ENCODE measurements at places on chromosomes 3 and 15.

- peak; percentile 39 for DNase-seq
Measured at GRCh38 chr3:76365275-76365674, 579.9 kb upstream of the ZNF717 start.

- DNase-seq, result peak; percentile 87
Measured at GRCh38 chr3:27630885-27631284, 91.2 kb downstream of the EOMES start.

DNA sequence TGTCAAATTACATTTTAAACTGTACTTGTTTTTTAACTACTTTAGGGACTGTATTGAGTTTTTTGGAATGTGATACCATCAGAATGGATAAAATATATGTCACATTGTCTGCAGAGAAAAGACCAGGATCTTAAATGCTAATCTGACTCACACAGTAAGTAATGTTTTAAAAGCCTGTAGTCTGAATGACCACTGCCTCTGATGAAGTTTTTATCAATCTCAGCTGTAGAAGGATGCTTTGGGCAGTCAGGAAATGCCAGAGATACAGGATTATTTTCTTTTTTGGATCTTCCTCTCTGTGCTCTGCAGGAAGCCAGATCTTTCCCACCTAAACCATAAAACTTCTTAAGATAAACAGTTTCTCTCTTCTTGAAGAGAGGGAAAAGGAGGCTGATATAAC is 73.1 kb upstream of the PRTG start:
- DNase-seq, result peak; percentile 39

- DNase-seq, result no peak
Measured at GRCh38 chr3:161950318-161950868, 453.8 kb downstream of the OTOL1 start.

GRCh38 chr15:70491641-70492040 is 271.7 kb downstream of the UACA start:
- no peak for DNase-seq

DNA sequence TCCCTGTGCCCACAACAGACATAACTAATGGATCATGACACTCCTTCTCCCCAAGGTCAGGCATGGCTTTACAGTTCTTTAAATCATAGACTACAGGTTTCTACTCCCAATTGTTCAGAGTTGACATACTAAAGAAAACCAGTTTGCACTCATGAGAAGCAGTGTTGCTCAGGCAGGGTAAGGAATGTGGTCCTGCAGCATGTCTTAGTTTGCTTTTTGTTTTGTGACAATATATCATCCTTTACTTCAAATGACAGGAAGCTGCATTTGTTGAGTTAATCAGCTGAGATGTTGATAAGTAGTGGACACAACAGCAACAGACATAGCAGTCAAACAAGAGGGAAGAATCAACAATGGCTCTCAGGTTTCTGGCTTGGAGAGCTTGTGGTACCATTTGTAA is 267.5 kb downstream of the SLCO3A1 start:
- DNase-seq, result no peak

- no peak for DNase-seq
Measured at GRCh38 chr3:147301781-147302180, 104.6 kb downstream of the ZIC4 start.

DNA sequence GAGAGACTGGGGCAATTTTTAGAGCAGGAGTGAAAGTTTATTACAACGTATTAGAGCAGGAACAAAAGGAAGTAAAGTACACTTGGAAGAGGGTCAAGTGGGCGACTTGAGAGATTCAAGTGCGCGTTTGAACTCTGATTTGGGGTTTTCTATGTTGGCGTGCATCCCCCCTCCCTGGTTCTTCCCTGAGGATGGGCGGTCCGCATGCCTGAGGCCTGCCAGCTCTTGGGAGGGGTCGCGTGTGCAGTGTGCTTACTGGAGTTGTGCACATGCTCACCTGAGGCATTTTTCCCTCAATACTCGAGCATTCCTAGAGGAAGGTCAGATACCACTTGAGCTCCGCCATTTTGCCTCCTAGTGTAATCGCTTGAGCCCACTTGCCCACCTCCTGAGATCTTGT is 10.4 kb upstream of the CHAC1 start:
- no peak for DNase-seq

- no peak for DNase-seq
Measured at GRCh38 chr3:39021465-39022285, 30.1 kb downstream of the SCN11A start.

GRCh38 chr15:80777826-80778620 is 1.1 kb upstream of the CEMIP start:
- peak; percentile 27 for DNase-seq

DNA sequence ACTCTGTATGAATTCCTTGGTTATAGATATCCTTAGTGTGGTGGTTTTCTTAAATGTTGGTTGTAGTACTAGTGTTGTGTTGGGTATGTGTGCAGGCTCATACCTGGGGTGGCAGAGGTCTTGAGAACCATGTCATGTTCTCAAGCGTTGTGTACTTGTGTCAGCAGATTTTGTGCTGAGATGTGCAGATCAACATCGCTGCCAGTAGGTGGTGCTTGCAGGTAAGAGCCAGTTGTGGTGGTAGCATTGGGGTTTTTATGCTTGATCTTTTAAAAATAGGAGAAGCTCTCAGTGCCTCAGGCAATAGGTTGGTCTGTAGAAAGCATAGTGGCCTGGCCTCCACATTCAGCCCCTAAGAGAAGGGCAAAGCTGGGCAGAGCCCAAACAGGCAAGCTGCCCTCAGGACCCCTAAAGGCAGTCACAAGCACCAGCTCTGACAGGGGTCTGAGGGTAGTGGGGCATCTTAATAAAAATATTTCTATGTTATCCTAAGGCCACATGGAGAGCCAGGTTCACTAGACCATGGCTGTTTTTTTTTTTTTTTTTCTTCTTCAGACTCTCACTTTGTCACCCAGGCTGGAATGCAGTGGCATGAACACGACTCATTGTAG is 164.0 kb downstream of the IL20RB start:
- DNase-seq, result peak; percentile 38

DNA sequence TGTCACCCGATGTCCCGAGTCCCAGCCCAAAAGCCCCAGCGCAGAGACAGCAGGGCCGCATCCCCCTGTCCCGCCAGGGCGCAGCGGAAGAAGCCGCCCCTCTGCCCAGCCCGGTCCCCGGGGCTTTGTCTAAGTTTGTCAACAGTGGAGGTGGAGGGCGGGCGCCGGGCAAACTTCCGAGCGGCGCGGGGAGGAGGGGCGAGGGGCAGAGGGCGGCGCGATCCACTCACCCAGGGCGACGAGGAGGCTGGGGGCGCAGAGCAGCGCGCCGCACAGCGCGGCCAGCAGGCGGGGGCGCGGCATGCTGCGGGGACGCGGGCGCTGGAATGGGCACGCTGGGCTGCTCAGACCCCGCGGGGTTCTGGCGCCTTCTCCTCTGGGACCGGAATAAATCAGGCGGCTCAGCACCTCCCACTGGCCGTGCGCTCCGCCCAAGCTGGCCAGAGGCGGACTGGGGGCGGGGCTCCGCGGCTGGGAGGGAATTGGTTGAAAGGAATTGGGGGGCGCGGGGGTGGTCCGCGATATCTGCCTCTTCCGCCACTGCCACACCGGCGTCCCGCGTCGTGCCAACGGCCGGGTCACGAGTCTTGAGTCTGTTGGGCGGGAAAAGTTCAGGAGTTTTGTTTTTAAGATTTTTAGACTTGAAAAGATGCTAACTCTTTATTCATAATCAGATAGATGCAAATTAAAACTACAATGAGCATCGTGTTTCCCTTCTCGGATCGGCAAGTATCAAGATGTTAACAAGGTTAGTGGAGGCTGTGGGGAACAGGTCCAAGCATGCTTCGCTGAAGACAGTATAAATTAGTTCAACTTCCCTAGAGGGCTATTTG is at the start of gene MFGE8:
TSS of gene MFGE8 (minus strand) at position 363 of the 833 bp plus-strand sequence. CDS start at position 303, 60 bp downstream.
- peak; percentile 88 for DNase-seq

DNA sequence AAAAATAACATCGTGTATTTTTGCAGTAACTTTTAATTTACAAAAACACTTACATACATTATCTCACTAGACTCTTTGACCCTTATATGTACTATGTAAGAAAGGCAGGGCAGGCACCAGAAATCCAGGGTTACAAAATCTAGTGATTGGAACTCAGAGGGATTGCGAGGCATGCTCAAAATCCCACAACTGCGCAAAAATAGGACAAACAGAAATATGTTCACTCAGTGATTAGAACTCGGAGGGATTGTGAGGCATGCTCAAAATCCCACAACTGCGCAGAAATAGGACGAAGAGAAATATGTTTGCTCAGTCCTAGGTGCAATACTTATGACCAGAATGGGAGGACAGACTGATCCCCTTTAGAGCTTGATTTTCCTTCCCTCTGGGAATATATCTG is 79.2 kb upstream of the TGFBR2 start:
- DNase-seq, result no peak

- DNase-seq, result peak; percentile 69
Measured at GRCh38 chr15:80923668-80924067, 66.0 kb downstream of the MESD start.

- DNase-seq, result peak; percentile 99
Measured at GRCh38 chr3:184176377-184177330, 2.0 kb downstream of the AP2M1 start.

DNA sequence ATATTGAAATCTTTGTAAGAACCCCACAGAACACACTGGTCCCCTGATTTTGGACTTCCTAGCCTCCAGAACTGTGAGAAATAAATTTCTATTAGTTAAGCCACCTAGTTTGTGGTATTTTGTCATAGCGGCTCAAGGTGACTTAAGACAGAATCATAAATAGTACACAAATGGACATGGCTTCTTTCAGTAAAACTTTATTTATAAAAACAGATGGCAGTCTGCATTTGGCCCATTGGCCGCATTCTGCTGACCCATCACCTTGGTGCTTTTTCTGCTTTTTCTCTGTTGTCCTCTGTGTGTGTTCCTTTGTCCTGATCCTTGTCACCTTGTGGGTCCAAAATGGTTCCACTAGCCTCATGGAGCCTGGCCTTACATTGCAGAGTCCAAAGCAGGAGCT is 363.6 kb downstream of the PTPRG start:
- no peak for DNase-seq

DNA sequence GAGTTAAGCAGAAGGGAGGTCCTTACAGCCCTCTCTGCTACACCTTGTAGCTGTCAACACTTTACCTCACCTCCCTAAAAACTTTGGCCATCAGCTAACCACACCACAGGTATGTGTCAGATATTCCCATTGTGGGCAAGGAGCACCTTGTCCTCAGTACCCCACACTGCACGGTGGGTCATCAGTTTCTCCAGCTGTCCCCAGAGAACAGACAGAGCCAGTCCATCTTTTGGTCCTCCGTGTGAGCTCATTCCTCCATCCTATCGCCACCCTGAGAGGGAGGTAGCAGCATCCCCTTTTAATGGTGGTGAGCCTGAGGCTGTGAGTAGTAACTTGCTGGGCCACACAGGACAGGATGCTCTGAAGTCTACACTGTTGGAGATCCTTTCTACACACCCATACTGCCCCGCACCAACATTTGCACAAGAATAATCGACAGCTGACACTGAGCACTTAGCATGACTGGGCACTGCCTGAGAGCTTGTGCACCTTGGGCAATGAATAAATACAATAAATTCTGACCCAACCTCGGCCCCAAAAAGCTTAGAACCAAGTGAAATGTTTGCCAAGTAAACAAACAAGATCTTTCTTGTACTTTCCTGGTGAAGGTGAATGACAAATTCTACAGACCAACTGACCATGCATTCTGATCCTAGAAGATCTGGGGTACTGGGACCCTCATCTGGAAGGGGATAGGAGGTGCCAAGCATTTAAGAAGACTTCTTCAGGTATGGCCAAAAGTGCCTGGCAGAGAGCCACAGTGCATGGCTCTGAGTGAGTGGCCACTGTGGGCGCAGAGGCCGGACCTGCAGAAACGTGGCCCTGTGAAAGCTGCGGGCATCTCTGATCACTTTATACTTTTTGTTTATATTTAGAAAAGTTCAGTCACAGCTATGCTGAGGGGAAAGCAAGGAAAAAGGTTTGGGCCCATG is 6.9 kb downstream of the CHCHD4 start:
- DNase-seq, result no peak

GRCh38 chr3:179902061-179902460 is 134.7 kb downstream of the PEX5L start:
- no peak for DNase-seq

- peak; percentile 39 for DNase-seq
Measured at GRCh38 chr3:134430950-134431445, 54.8 kb downstream of the ANAPC13 start.

DNA sequence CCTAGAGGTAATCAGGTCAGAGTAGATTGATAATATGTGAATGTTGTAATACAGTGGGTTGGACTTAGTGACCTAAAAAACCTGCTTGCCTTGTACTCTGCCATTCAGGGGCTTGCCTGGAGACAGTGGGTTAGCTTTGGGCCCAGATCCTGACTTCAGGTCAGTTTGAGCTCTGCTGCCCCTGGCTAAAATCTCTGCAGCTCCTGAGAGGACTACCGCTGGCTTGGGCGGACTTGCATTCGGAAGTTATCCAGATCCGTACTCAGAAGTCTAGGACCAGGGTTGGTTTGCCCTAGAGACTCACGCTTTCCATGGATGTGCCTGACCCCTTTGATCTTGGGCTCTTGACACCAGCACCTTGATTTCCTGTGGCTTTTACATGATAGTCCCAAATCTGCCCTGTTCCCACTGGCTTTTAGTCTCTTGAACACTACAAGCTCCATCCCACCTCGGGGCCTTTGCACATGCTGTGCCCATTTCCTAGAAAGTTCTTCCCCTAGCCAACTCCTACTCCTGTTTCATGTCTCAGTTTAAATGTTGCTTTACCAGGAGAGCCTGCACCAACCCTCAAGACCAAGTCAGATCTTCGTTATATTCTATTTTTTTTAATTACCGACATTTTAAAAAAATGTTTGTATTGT is 5.9 kb downstream of the ACSBG1 start:
- DNase-seq, result no peak

GRCh38 chr15:93042211-93042610 is 46.8 kb downstream of the RGMA start:
- no peak for DNase-seq

DNA sequence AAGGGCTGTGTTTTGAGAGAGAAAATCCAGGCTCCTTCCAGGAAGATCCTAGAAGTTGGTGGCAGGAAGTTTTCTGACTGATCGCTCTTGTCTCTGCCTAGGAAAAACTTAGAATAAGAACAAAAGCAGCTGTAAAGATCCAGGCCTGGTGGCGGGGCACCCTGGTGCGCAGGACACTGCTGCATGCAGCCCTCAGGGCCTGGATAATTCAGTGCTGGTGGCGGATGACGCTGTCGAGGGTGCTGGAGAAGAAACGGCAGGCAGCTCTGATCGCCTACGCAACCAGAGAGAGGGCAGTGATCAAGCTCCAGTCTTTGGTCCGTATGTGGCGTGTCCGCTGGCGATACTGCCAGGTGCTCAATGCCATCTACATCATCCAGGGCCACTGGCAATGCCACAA is 1.5 kb downstream of the IQCF2 start:
- DNase-seq, result no peak

GRCh38 chr3:49839193-49839809 is 17.1 kb downstream of the TRAIP start:
- peak; percentile 86 for DNase-seq

DNA sequence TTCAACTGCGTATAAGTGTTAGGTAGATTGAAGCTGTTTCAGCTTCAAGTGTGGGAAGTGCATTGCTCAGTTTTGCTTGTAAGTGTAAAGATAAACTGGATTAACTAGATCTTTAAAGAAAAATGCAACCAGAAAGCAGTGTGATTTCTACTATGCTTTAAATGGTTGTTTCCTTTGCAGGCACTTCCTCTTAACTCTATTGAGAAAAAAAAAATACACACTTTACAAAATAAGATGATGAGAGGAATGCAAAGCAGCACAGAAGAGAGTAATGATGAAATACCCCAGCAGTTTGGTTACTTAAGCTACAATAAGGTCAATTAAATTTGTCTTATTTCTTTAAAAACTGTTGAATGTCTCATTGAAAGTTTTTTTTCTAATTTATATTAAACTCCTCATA is 40.8 kb downstream of the DPH6 start:
- DNase-seq, result no peak

- DNase-seq, result no peak
Measured at GRCh38 chr3:134641671-134642300, 9.0 kb downstream of the KY start.

GRCh38 chr15:24862726-24863521 is 91.9 kb upstream of the SNRPN start:
- no peak for DNase-seq
